Activated T-cell treated with anti-CD3 and anti-CD28 coated beads, Interleukin-2, amount 50 U/mL, for 4 hours (primary cell): ENCODE measurements at places on chromosomes 12 and 14. TPM values are rescaled to one million over a fixed set of nuclear protein-coding genes. Genes with fewer than 3 reads are reported as not detected.

The PUS1 gene
- total RNA-seq, result 132 TPM

The ANKRD9 gene
- total RNA-seq, result 6.7 TPM

The FKBP4 gene
- 296 TPM for total RNA-seq

The FAM181A gene
- not detected for total RNA-seq

The PROX2 gene
- total RNA-seq, result 0.13 TPM

The OR6C2 gene
- total RNA-seq, result not detected

The LYZ gene
- 0.71 TPM for total RNA-seq

The NFE2 gene
- 0.27 TPM for total RNA-seq

The DHRS2 gene
- 1.4 TPM for total RNA-seq

The IFI27 gene
- total RNA-seq, result 1.3 TPM

The PPP1R36 gene
- total RNA-seq, result not detected

The TAS2R20 gene
- 0.53 TPM for total RNA-seq

The CD27 gene
- total RNA-seq, result 89.8 TPM

The RAPGEF3 gene
- 0.66 TPM for total RNA-seq

The ASPG gene
- not detected for total RNA-seq

The SLC17A8 gene
- total RNA-seq, result not detected

The SERPINA1 gene
- 4.9 TPM for total RNA-seq

The ADAM21 gene
- total RNA-seq, result not detected
